Breast epithelium (tissue), 4 donors: ENCODE measurements at places on chromosomes 1 and 21.

DNA sequence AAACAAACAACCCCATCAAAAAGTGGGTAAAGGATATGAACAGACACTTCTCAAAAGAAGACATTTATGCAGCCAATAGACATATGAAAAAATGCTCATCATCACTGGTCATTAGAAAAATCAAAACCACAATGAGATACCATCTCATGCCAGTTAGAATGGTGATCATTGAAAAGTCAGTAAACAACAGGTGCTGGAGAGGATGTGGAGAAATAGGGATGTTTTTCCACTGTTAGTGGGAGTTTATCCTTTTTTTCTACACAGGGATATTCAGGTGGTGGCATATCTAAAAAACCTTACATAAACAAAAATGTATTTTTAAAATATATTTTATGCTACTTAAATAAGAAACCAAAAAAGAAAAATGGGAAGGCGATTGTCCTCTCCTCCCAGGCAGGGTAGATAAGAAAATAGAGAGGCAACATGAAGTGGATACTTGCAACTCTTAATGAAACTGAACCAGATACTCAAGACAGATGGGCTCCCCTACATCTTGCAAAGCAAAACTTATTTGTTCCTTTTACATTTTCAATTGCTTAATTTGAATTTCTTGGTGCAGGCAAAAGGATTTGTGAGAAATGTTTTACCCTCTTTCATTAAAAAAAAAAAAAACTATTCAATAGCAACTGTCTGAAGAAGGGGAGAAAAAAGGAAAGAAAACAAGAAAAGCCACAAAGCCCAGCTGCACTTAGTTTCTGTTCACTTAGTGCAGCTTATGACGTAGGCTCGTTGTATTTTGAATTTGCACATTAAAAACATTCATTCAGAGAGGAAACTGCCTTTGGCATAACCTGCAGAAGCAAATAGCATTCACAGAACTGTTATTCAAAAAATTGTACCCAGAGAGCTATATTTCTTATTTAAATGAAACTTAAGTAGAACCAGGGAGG, 36.9 kb upstream of the RGS1 start:
- peak overlapping the region; percentile 92 for H3K27ac ChIP-seq
- no peaks in the 10 kb centered on the region for H3K27me3 ChIP-seq
- DNase-seq = no peak
- no peak overlapping the region for H3K4me3 ChIP-seq
- no peaks in the 10 kb centered on the region for H3K4me1 ChIP-seq
- H3K36me3 ChIP-seq = no peaks in the 10 kb centered on the region

DNA sequence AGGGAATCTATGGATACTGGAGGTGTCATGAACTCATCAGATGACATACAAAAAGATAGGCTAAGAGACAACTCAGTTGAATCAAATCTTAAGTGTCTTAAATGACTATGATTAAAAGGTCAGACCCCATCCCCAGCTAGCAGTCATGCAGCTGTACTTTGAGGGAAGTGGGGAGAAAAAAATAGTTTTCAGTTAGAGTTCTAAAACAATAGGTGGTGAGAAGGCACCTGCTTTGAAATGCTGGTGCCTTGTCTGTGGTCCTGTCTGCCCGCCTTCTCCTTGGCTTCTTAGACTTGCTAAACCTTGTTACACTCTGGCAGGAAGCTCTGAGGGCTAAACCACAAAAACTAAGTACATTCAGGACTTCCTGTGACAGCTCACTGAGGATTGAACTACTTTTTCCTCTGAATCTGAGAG, 15.3 kb downstream of the CD2 start:
- H3K4me1 ChIP-seq = no peaks in the 10 kb centered on the region
- no peaks in the 10 kb centered on the region for H3K27me3 ChIP-seq
- H3K36me3 ChIP-seq = no peaks in the 10 kb centered on the region
- H3K27ac ChIP-seq = no peak overlapping the region
- no peak overlapping the region for H3K4me3 ChIP-seq

- H3K4me3 ChIP-seq = no peak overlapping the region
- H3K36me3 ChIP-seq = no peaks in the 10 kb centered on the region
- no peak overlapping the region for H3K27ac ChIP-seq
- DNase-seq = no peak
- H3K27me3 ChIP-seq = no peaks in the 10 kb centered on the region
Observed at GRCh38 chr1:157135070-157135469, 3.1 kb downstream of the ETV3 start.

- H3K27me3 ChIP-seq = no peaks in the 10 kb centered on the region
- peak overlapping the region; percentile 96 for H3K4me3 ChIP-seq
- DNase-seq = no peak
- H3K27ac ChIP-seq = no peak overlapping the region
- H3K36me3 ChIP-seq = no peaks in the 10 kb centered on the region
Observed at GRCh38 chr1:111141245-111142220, 1.5 kb downstream of the CEPT1 start.

GRCh38 chr1:39572379-39573096, 4.1 kb downstream of the PABPC4 start:
- no peak for DNase-seq
- H3K36me3 ChIP-seq = peaks cover 6% of the 10 kb centered on the region
- peaks cover 8% of the 10 kb centered on the region for H3K4me1 ChIP-seq
- H3K27me3 ChIP-seq = no peaks in the 10 kb centered on the region
- no peak overlapping the region for H3K4me3 ChIP-seq
- H3K27ac ChIP-seq = no peak overlapping the region

DNA sequence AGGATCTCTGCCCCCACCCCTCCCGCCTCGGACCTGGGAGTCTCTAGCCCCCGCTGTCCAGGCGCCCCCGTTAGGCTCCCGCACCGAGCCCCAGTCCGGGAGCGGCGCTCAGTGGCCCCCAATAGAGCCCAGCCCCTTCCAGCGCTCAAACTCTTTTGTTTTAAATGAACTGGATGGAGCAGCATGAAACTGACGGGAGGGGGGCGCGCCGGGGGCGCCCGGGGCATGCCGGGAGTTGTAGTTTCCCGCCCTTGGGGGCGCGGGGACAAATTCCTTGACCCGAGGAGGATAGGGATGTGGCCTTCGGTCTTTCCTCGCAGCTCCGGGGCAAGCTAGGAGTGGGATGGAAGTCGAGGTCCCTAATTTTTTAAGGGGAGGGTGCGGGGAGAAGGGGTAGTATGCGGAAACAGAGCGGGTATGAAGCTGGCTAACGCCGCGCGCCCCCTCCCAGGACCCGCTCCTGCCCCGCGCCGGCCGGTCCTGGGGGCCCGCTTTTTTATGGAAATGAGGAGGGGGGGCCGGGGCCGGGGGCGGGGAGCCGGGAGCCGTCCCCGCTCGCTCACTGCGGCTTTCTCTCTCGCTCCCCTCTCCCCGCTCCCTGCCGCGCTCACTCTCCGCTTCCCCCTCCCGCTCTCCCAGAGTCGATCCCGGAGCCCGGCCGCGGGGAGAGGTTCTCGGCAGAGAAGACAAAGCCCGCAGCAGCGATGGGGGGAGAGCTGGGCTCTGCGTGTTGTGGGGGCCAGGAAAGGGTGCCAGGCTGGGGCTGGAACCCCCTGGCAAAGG, at the start of gene MEX3A:
MEX3A (minus strand) TSS at position 157 of the 783 bp plus-strand sequence. CDS start 467 bp downstream, outside the sequence.
- peak; percentile 75 for DNase-seq
- H3K36me3 ChIP-seq = no peaks in the 10 kb centered on the region
- H3K27me3 ChIP-seq = no peaks in the 10 kb centered on the region
- peak within 1 kb of the TSS; percentile 89 for H3K4me3 ChIP-seq

DNA sequence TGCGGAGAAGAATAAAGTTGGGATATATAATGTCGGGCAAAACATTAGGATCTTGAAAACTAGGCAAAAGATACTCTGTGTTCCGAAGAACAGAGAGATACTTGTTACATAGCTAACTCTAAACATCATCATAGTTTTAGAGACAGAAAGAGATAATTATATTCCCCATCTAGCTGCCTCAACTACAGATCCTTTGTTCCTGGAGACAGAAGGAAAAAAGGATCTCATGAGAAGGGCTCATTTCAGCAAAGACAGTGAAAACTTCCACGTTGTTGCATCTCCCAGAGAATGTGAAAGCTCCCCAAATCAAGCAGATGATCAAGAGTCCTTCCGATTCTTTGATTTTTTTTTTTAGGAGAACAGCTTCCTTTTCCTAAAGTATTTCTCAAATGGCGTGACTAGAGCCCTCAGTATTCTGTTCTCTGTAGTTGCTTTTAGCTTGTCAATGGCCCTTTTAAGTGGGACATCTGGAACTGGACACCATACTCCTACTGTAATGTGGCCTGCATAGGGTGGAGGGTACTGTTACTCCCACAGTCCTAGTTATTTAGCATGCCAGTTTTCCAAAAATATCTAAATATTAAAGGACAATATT, 1048.2 kb downstream of the TTLL7 start:
- H3K27ac ChIP-seq = no peak overlapping the region
- no peak overlapping the region for H3K4me3 ChIP-seq
- DNase-seq = no peak
- no peaks in the 10 kb centered on the region for H3K27me3 ChIP-seq
